ENCODE measurements at places on chromosomes 16 and 17. TPM values are rescaled to one million over a fixed set of nuclear protein-coding genes. Genes with fewer than 3 reads are reported as not detected.
A peak's percentile ranks its signal among the peaks of the same experiment; 100 is the strongest.

The CAVIN1 gene
- total RNA-seq: 178 TPM

- DNase-seq: no peak
Measured at GRCh38 chr17:40915199-40915661, 22.2 kb downstream of the KRT23 start.

GRCh38 chr16:30651124-30652004, 604 bp downstream of the PRR14 start:
- DNase-seq: no peak

GRCh38 chr16:23611936-23612335, 15.8 kb upstream of the NDUFAB1 start:
- DNase-seq: no peak

DNA sequence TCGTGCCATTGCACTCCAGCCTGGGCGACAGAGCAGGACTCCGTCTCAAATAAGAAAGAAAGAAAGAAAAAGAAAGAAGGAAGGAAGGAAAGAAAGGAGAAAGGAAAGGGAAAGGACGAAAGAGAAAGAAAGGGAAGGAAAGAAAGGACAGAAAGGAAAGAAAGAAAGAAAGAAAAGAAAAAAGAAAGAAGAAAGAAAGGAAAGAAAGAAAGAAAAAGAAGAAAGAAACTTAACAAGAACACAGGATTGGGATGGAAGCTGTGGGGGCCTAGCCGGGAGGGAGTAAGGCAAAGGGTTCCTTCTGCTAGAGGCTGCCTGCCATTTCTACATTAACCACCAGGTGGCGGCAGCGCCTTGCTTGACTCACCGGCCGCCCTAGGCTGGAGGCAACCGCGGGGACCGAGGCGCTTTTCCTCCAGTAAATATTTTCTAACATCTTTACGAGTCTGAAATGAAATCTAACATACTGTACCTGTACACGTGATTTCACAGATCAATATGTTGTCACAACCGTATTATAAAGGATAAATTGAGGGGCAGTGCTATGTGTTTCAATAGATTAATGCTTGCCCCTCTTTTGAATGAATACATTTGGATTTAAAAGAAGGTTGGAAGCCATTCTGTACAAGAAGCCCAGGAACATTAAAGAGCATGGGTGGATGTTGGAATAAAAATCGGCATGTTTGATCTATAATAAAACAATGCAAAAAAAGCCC, 6.1 kb downstream of the GJD3 start:
- DNase-seq: peak; percentile 83

The CDH11 gene
- 102 TPM for total RNA-seq

DNA sequence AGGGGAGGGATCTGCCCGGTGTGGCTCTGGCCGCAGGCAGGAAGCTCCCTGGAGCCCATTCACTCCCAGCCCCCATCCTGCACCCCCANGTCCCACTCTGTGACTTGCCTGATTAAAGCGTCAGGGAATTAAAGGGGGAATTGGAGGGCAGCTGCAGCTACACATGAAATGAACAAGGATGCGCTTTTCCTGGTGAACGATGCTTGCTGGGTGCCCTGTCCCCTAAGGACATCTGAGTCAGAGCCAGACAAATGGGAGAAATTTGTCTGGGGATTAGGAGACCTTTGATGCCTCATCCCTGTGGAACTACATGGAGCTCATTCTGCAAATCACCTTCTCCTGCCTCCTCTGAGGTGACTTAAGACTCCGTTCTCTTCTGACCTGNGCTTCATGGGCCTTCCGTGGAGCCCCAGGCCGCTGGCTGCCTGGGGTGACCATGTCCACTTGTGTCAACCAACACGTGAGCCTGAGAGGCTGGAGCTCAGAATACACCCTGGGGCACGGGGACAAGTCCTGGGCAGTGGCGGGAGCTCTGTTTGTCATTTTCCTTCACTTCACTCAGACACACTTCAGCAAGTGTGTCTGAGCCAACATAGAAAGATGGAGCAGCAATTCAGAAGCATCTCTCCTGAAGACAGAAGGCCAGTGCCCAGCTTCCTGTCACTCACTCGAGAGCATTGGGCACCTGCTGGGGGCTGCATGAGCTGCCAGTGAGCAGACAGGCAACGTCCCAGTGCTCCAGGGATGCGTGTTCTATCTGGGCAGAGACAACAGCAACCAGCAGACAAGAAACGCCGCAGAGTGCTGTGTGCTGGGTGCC, 54.1 kb downstream of the METRNL start:
- no peak for DNase-seq

GRCh38 chr16:23691483-23692189, 12.9 kb downstream of the PLK1 start:
- DNase-seq: no peak

- DNase-seq: no peak
Measured at GRCh38 chr16:86257546-86257945, 252.8 kb upstream of the FOXF1 start.

- no peak for DNase-seq
Measured at GRCh38 chr16:17481736-17482135, 11.0 kb upstream of the XYLT1 start.

The SLC16A13 gene
- 0.69 TPM for total RNA-seq

The ACSM2A gene
- total RNA-seq: 0.10 TPM

DNA sequence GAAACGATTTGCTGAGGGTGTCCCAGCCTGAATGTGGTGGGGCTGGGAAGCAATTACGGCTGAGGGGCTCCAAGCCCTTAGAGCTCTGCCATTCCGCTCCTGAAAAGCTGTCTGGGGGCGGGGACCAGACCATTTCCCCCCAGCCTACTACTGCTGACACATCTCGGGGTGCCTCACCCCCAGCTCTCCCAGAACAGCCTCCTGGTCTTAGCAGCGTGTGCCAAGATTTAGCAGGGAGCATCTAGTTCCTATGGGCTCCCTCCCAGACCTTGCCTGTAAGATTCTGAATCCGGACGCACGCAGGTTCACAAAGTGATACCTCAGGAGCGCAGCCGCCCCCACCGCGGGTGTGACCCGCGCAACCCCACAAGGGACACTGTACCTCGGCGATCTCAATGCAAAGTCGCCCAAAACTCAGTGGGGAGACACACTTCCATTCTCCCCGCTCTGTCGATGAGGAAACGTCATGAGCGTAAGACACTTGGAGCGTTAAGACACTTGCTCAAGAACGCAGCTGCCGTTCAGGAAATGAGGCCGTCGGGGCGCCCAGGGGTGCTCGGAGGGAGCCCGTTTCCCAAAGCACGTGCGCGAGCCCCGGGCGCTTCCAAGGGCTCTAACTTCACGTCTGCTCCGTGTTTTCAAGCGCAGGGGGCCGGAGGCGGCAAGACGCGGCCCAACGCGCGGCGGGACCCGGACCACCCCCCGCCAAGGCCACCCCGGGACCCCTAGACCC, 629 bp downstream of the GEMIN4 start:
- no peak for DNase-seq

The KRT17 gene
- total RNA-seq: 1,205 TPM

GRCh38 chr16:2987833-2988232, 7.6 kb upstream of the PKMYT1 start:
- no peak for DNase-seq

- no peak for DNase-seq
Measured at GRCh38 chr17:67488161-67488560, 111.1 kb downstream of the PITPNC1 start.

- no peak for DNase-seq
Measured at GRCh38 chr16:12084436-12084835, 107.9 kb downstream of the SNX29 start.

GRCh38 chr17:18163547-18163946, 20.1 kb upstream of the ALKBH5 start:
- no peak for DNase-seq

DNA sequence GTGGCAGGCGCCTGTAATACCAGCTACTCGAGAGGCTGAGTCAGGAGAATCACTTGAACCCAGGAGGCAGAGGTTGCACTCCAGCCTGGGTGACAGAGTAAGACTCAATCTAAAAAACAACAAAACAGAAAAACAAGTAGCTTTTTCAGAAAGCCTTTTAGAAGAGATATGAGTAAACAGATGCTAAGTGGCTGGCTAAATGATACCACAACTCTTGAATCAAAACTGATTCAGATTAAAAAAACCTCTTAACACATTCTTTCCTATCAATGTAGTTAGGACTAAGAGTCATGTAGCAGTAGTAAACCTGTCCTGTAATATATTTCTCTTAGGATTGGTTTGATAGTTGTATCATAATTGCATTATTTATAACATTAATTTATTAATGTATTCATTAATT, 23.0 kb downstream of the PPM1D start:
- DNase-seq: no peak

- no peak for DNase-seq
Measured at GRCh38 chr17:8710813-8711212, 33.8 kb downstream of the CCDC42 start.

The ANKS3 gene
- 16.9 TPM for total RNA-seq

The ZNF423 gene
- total RNA-seq: 8.0 TPM

GRCh38 chr17:58172369-58173071, 5.7 kb downstream of the OR4D2 start:
- DNase-seq: no peak

The CA5A gene
- total RNA-seq: not detected

- DNase-seq: no peak
Measured at GRCh38 chr17:9859781-9860180, 34.1 kb downstream of the GLP2R start.

DNA sequence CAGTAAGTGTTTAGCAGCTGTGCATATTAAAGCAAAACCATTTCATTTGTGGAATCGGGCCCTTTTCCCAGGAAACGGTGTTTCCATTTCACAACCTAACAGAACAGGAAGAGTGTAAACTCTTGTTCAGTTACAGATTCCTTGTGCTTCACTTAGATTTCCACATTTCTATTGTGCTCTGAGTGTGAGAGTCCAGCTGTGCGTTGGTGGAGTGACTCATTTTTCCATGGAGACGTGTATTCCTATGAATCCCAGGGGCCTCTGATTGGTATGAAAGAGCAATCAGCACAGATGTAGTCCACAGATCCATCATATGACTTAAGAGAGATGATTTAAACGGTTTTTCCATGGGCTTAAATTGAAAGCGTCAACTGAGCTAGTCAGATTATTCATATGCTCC, 13.3 kb upstream of the CAVIN1 start:
- peak; percentile 96 for DNase-seq

DNA sequence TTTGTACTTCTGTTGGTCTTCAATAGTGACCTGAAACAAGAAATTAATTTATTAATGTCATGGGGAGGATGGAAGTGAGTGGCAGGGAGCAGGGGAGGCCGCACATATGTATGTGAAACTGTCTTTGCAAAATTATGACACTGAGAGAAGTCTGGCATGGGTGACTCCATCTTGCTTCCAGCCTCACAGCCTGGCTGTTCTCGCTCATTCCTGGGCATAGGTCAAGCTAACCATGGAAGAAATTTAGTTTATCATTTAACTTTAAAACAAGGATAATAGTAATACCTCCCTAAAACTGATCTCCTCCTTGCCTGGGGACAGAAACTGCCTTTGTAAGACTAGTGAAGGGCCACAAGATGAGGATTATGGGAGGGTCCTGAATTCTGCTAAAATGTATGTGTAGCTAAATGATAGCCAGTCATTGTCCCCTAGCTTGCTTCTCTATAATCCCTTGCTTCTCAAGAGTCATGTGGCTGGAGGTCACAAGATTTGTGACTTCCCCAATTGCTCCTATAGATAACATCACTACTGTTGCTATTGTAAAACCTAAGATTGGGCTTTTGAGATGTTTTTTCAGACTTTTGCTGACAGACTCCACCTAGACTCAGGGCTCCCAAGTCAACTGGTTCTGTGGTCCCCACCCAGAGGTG, 126.0 kb downstream of the HS3ST3A1 start:
- DNase-seq: no peak

GRCh38 chr17:55452139-55452790, 30.6 kb upstream of the MMD start:
- peak; percentile 30 for DNase-seq

The AGRP gene
- not detected for total RNA-seq

- DNase-seq: peak; percentile 56
Measured at GRCh38 chr17:38800237-38800760, 943 bp upstream of the PIP4K2B start.

DNA sequence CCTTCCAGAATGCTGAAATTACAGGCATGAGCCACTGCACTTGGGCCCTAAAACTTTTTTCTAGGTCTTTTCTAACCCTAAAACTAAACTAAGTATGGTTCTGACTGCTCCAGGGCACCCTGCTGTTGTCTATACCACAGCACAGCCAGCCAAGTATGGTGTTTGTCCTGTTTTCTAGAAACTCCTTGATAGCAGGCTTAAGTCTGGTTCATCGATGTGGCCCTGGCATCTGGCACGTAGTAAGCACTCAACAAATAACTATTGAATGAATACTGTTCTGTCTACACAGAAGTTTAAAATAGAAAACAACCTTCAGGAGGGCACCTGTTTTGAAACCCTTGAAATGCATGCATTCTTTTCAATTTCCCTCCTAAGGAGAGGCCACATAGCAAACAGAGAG, 44.5 kb upstream of the AKAP1 start:
- DNase-seq: no peak

- DNase-seq: no peak
Measured at GRCh38 chr17:53719229-53719628, 103.5 kb upstream of the KIF2B start.

- DNase-seq: no peak
Measured at GRCh38 chr16:86390335-86390734, 120.0 kb upstream of the FOXF1 start.

The MT1M gene
- 1.5 TPM for total RNA-seq

The SLC2A4 gene
- 11.7 TPM for total RNA-seq

The CLEC18C gene
- total RNA-seq: not detected

DNA sequence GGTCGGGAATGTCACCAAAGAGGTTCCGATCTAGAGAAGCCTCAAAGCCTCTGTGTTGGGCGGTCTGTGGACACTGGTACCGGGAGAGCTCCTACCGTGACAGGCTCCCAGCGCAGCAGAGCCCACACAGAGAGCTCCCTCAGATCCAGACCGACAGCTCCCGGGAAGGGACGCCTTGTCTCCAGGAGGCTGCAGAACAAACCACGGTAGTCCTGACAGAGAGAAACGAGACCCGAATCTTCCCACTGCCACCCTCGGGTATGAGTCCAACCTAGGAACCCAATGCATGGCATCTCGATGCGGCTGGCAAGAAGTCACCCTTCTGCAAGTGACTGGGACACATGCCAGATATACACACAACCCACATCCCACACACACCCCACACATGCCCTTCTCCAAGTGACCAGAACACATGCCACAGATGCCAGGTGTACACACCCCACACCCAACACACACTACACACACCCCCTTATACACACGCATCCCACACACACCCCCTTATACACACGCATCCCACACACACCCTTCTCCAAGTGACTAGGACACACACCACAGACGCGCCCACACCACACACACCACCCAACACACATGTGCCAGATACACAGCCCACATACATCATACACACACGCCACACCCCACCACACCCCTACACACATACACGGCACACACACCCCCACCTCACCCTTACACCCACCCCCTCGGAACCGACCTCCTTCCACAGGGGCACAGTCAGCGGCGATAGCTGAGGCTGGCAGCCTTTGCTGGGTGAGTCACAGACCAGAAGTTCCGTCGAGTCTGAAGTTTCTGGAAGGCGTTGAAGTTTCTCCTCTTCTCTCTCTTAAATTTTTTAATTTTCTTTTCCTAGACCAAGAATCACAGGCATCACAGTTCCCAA, 15.9 kb upstream of the CYTH1 start:
- no peak for DNase-seq

The BTBD17 gene
- not detected for total RNA-seq
